Muscle of arm (tissue), 14 donors: ENCODE measurements at places on chromosomes 13 and 19. TPM values are rescaled to one million over a fixed set of nuclear protein-coding genes. Genes with fewer than 3 reads are reported as not detected.

ZNF540 gene
- polyA plus RNA-seq = 3.0 TPM

ZNF681 gene
- polyA plus RNA-seq = 3.5 TPM

GPR12 gene
- polyA plus RNA-seq = 0.18 TPM

SPPL2B gene
- 38.2 TPM for polyA plus RNA-seq

DCLK1 gene
- 109 TPM for polyA plus RNA-seq

ZNF534 gene
- polyA plus RNA-seq = 1.9 TPM

RGS9BP gene
- polyA plus RNA-seq = 0.53 TPM

- no peak for DNase-seq
Observed at GRCh38 chr19:52527956-52528351, 486 bp downstream of the ZNF808 start.

DNA sequence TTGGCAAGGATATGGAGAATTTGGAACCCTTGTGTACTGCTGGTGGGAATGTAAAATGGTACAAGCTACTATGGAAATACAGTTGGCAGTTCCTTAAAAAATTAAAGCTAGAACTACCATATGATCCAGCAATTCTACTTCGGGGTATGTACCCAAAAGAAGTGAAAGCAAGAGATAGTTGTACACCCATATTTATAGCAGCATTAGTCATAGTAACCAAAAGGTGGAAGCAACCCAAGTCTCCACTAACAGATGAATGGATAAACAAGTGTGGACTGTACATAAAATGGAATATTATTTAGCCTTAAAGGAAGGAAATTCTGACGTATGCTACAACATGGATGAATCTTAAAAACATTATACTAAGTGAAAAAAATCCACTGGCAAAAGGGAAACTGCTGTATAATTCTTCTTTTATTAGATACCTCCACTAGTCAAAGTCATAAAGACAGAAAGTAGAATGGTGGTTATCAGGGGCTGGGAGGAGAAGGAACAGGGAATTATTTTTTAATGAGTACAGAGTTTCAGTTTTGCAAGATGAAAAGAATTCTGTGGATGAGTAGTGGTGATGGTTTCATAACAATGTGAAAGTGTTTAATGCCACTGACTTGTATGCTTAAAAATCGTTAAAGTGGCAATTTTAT, 141.6 kb downstream of the RXFP2 start:
- DNase-seq = no peak

DNA sequence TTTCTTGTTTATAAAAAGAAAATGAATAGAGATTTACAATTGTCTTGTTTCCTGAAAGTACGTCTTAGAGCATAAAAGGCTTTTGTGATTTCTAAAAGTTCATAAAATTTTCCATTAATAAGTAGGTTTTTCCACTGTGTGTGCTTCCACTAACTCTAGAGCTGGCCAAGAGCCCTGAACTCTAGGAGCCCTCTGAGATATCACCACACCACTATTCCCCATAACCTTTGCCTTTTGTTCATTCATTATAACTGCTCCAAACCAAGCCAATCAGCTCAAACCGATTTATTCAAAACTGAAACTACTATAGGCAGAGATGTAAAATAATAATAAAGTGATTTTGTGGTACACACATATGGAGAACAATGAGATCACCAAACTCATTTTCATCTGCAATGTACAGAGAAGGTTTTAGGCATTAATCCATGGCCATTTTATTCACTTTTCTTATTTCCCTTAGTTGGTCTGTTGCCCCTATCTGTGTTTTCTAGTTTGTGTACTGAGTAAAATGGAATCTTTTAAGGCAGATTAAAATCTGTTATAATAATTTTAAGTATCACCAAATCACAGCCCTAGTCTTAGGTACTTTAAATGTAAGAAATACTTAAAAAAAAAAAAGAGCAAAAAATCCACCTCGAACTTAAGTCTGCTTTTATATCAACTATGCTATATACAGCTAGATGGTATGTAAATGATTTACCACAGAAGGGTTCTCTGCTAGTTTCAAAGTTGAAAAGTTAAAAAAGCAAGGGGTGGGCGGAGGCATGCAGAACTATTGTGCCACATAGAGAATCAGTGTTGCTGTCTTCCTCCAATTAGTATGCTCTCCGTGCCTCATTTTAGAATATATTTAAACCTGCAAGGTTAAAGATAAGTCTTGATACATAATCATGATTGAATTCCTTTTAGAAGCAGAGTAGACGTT, 311.3 kb downstream of the KLF12 start:
- peak; percentile 31 for DNase-seq

- no peak for DNase-seq
Observed at GRCh38 chr13:73220966-73221720, 162.3 kb downstream of the KLF5 start.

- DNase-seq = peak; percentile 46
Observed at GRCh38 chr13:94617389-94618000, 15.8 kb downstream of the GPR180 start.

GRCh38 chr13:75764926-75765310, 128.8 kb downstream of the LMO7 start:
- no peak for DNase-seq

- no peak for DNase-seq
Observed at GRCh38 chr13:61187471-61187870, 228.2 kb downstream of the PCDH20 start.

DNA sequence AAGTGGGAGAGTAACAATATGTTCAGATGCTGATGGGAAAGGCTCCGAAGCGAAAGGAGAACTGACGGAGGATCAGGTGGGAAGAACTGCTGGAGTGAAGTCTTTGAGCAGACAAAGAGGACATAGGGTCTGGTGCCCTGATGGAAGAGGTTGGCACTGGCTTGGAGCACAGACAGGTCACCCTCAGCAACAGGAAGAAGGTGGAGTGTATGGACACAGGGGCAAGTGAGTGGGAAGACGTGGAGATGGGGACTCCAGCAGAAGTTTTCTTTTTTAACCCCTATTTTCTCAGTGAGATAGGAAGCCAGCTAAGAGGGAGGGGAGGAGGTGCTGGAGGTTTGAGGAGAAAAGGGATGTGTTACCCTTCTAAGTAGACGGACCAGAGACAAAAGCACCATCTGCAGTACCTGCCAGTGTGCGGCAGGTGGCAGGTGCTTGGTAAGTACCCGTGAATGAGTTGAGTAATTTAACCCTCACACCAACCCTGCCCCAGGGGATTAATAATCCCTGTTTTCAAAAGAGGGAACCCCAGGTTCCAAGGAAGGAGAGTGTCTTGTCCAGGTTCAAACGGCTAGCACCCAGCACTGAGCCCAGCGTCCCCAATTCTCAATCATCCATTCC, 11.2 kb downstream of the HAS1 start:
- DNase-seq = no peak

DNA sequence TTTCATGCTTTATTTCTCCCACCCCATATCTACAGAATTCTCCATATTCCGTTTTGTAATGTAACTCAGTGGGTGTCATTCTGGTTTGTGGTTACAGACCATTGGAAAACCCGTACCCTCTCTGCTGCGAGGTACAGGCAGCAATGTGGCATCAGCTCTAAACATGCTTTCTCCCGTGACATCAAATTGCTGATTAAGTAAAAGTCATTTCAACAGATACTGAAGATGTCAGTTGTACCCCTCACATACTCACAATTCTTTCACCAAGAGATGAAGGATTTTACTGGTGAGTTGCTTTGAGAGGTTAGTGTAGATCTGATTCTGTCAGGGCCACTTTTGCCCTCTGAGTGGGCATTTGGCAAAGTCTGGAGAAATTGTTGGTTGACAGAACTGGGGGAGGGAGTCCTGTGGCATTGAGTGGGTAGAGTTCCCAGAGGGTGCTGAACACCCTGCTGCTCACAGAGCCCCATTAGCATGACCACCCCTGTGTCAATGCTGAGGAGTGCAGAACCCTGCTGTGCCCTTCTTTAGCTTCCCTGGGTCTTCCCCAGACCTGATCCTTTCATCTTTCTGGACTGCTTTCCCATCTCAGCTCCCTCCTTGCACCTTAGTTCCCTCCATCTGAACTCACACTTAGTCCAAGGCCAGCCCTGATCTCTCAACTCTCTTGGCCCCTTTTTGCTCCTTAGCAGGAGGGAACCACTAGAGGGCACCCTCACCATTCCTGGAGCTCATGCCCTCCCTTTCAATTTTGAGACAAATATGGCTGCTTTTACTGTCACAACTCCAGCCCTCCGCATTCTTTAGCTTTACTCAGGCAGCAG, 39.9 kb upstream of the CEACAM8 start:
- no peak for DNase-seq

- no peak for DNase-seq
Observed at GRCh38 chr13:22749626-22750025, 431.2 kb upstream of the SGCG start.

DNA sequence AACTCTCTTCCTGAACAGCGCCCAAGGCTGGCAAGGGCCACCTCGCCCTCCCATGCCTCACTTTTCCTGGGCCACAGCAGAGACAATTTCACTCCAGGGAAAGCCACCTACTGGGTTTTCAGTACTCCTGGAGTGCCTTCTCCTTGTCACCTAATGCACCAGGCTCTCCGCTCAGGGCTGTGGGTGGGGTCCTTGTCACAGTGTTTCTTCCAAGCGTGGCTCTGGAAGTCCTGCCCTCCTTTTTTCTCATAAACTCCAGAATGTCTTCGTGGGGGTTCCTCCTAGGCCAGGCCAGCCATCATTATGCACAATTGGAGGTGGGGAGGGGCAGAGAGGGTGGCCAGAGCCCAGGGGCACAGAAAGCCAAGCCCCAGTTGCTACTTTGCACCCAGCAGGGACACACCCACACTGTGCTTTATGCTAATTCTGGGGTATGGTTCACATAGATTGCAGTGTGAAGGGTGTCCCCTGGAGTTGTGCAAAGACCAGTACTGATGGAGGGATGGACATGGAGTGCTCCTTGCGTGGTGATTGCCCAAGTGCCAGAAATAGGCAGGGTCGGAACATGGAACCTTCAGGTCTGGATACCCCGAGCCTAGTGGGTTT, 78.8 kb downstream of the CHST8 start:
- no peak for DNase-seq

DNA sequence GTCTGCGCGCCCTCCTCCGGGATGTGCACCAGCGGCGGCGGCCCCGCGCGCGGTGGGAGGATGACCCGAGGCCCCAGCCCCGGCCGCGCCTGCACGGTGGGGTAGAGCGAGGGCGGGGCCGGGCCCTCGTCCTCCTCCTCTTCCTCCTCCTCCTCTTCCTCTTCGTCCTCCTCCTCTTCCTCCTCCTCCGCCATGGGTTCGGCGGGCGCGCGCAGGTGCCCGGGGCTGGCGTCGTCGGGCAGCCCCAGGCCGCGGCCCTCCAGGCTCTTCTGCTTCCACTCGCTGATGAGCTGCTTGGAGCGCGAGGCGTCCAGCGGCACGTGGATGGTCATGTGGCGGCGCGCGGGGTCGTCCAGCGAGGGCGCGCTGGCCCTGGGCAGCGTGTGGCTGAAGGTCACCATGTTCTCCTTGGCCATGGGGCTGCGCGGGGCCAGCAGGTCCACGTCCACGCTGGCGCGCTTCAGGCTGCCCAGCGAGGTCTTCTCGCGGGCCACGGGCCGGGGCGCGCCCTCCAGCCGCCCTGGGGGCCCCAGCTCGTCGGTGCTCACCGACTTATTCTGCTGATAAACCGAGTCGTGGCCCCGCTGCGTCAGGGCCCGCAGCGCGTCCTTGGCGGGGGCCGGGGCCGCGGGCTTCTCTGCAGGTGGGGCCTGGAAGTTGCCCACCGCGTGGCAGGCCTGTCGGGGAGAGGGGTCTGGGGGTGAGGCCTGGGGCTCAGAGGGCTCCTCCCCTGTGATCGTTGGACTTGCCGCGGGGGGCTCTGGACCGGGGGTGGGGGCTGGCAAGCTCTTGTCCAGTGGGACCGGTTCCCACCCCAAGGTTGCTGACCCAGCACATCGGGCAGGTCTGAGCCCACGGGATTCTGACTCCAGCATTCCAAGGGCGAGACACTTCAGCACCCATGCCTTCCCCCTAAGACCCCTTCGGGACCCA, 8.3 kb downstream of the PLPPR3 start:
- no peak for DNase-seq

DNA sequence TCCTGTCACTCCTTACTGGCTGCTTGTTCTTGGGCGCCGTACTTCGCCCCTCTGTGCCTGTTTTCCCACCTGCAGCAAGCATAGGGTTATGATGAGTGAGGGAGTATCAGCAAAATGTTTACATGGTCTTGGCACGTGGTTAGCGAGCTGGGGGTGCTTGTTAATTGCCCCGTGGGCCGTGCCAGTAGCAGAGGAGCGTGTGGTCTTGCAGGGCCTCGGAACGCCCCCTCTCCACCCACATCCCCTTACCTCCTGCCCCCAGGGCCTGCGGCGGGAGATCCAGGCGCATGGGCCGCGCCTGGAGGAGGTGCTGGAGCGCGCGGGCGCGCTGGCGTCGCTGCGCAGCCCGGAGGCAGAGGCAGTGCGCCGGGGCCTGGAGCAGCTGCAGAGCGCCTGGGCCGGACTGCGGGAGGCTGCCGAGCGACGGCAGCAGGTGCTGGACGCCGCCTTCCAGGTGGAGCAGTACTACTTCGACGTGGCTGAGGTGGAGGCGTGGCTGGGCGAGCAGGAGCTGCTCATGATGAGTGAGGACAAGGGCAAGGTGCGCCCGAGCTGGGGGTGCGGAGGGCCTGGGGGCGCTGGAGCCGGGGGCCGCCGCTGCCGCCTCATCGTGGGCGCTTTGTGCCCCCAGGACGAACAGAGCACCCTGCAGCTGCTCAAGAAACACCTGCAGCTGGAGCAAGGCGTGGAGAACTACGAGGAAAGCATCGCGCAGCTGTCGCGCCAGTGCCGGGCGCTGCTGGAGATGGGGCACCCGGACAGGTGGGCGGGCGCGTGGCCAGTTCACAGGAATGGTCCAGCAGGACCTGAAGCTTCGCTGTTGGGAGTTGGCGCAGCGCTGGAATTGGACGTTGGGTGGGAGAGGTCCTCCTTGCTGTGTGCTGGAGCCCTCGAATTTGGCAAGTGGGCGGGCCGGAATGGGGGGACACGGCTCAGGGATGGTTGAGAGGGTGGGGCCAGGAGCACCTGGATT, 22.5 kb upstream of the SHKBP1 start:
- no peak for DNase-seq

DNA sequence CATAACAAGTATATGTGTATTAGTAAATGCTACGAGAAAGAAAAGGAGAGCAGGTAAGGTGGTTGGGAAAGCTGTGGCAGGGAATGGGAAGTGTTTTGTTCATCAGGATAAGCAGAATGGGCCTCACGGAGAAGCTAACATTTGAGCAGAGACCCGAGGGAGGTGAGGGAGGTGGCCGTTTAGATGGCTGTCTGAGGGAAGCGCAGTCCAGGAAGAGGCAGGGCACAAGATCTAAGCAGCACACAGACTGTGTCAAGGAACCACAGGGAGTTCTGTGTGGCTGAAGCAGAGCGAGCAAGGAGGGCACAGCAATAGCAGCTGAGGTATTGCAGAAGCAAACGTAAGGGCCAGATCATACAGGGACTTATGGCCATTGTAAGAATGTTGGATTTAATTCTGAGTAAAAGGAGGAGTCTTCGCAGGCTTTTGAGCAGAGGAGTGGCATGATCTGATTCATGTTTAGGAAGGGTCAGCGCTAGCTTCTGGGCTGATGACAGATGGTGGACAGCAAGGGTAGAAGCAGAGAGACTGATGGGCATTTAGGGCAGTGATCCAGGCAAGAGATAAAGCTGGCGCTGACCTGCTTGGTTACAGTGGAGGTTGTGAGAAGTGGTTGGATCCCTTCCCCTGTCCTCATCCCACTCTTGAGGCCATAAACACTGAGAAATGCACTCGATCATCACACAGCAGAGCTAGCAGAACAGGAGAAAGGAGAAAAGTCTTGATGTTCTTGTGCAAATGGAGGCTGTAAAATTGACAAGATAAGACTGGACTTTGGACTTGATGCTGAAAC, 199.9 kb downstream of the LACC1 start:
- DNase-seq = no peak

GRCh38 chr19:49999371-50000010, 25.7 kb downstream of the VRK3 start:
- no peak for DNase-seq
